ENCODE measurements at places on chromosomes 2 and 18. TPM values are rescaled to one million over a fixed set of nuclear protein-coding genes. Genes with fewer than 3 reads are reported as not detected.

EGR4 gene
- total RNA-seq = 0.31 TPM

DNA sequence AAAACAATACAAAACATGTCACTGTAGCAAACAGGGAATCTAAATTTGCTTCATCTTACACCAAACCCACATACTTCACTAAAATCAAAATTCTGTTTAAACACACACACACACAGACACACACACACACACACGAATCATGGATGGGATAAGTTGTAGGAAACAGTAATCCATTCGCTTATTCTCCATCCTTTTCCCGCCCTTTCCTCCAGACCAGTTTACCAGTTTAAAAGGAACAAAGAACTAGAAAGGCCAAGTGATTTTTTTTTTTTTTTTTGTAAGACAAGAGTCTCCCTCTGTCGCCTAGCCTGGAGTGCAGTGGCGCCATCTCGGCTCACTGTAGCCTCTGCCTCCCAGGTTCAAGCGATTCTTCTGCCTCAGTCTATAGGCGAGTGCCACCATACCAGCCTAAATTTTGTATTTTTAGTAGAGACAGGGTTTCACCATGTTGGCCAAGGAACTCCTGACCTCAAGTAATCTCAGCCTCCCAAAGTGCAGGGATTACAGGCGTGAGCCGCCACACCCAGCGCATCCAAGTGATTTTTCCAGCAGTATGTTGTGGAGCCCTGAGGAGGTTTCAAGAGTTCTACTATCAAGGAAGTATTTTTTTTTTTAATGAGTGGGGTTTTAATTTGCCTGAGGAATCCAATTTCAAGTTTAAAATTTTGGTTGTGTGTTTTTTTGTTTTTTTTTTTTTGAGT, 5.7 kb downstream of the PSME4 start:
- no peaks in the 10 kb centered on the region for H3K36me3 ChIP-seq
- H3K27ac ChIP-seq = no peak overlapping the region
- no peak for DNase-seq
- no peak overlapping the region for H3K4me3 ChIP-seq
- no peaks in the 10 kb centered on the region for H3K27me3 ChIP-seq

GRCh38 chr2:48346124-48346536, 183.8 kb upstream of the STON1 start:
- no peak overlapping the region for H3K4me3 ChIP-seq
- peaks cover 39% of the 10 kb centered on the region for H3K4me1 ChIP-seq
- H3K27me3 ChIP-seq = no peaks in the 10 kb centered on the region
- DNase-seq = no peak
- peaks cover 20% of the 10 kb centered on the region for H3K36me3 ChIP-seq
- no peak overlapping the region for H3K27ac ChIP-seq

DNA sequence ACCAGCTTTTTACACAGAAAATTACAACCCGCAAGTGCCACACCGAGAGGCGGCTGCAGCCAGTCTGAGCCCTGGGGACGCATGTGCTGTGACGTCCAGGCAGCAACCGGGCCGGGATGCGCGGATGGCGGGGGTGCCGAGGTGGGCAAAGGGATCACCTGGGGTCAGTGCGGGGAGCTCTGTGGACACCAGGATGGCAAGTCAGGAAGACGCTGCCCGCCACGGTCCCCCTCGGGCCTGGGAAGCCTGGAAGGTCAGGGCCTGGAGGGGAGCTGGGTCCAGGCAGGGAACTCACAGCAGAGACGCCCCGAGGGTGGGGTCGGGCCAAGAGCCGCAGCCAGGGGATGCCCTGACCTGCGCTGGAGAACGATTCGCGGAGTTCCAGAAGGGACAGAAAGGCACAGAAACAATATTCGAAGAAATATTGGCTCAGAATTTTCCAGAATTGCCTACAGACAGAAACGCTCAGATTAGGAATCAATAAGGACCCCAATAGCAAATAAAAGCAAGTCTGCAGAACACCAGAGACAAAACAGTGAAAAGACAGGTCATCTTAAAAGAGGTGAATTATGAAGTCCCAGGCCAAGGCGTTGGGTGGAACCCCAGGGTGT, 11.7 kb upstream of the KIF1A start:
- peaks cover 24% of the 10 kb centered on the region for H3K27me3 ChIP-seq
- peak overlapping the region; percentile 62 for H3K4me3 ChIP-seq
- no peaks in the 10 kb centered on the region for H3K36me3 ChIP-seq
- peaks cover 11% of the 10 kb centered on the region for H3K4me1 ChIP-seq

DNA sequence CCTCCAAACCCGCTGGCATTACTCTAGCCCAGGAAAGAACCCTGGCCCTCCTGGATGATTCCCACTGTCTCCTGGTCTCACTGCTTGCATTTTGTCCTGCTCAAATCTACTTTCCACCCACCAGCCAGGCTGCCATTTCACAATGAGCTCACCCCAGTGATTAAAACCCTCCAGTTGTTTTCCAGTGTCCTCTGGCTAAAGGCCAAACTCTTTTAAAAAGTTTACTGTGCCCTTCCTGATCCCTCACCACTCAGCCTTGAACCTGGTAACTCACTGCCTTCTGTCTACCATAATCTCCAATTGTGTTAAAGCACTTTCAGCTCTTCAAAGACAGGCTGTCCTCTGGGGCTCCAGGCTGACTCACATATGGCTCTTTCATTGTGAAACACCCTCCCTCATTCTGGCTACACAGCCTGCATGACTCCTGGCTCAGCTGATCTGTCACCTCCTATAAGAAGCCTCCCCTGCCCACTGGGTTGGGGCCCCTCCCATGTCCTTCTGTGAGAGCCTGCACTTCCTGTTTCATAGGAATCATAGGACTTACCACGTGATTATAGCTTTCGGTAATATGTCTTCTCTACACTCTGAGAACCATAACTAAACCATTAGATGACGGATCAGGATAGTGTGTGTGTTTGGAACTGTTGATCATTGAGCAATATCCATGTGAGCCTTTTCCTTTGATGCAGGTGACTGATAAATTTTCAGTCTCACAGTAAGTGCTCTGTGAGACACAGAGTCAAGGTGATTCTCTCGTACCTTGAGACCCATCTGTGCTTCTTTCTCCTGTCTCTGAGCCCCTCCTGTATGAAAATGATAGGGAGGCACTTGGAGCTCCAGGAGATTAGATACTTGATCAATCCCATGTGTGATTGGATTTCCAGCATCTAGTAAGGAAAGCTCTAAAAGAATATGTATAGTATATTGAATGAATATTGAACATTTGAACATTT, 590.8 kb upstream of the ID2 start:
- no peaks in the 10 kb centered on the region for H3K27me3 ChIP-seq

All from CD8-positive, alpha-beta memory T cell (primary cell).